Activated naive CD8-positive, alpha-beta T cell treated with anti-CD3 and anti-CD28 coated beads, Interleukin-2, amount 50 U/mL, for 24 hours (primary cell): ENCODE measurements at places on chromosomes 5 and 9.

GRCh38 chr9:120490888-120491595 is 88.9 kb downstream of the CDK5RAP2 start:
- H3K27me3 ChIP-seq = no peaks in the 10 kb centered on the region
- H3K4me3 ChIP-seq = no peak overlapping the region
- no peak for DNase-seq
- H3K36me3 ChIP-seq = peaks cover 45% of the 10 kb centered on the region
- H3K27ac ChIP-seq = no peak overlapping the region

DNA sequence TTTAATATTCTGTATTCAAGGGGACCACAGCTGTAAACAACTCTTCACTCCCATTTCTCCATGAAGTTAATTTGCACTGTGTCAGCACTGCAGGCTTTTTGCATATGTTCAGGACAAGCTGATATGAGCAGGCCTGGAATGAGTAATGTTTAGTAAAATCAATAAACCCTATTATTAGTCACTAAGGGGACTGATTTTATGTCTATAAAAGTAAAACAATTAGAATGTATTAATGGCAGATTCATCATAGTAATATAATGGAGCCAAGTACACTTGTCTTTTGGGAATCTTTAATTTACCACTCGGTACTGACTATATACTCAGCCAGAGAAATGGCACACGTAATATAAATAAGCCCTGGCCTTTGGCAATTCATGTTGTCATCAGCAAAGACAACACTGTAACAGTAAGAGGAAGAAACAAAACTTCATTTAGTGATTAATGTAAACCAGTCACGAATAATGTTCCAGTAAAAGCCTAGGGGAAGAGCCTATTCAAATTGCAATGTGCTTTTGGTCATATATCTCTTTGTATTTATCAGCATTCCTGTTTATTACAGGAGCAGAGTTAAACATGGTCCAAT is 111.6 kb downstream of the ZNF608 start:
- H3K4me3 ChIP-seq = no peak overlapping the region
- no peaks in the 10 kb centered on the region for H3K36me3 ChIP-seq
- no peak overlapping the region for H3K27ac ChIP-seq

DNA sequence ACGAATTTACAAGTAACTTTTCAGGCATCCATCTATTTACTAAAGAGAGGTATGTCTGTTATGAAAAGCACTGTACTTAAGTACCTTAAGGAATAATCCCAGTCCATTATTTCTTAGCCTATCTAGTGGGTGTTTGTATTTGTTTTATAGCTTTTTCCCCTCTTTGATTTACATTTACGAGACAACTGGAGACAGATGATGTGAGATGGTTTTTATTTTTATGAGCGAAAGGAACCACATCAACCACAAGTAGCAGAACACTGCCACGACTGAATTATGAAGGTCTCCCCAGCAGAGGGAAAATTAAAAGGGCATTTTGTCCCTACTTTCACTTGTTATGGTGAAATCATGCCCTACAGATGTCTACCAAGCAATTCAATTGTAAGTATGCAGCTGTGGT is 357.8 kb downstream of the NFIB start:
- H3K36me3 ChIP-seq = no peaks in the 10 kb centered on the region
- no peaks in the 10 kb centered on the region for H3K27me3 ChIP-seq
- no peak overlapping the region for H3K27ac ChIP-seq
- no peak for DNase-seq

DNA sequence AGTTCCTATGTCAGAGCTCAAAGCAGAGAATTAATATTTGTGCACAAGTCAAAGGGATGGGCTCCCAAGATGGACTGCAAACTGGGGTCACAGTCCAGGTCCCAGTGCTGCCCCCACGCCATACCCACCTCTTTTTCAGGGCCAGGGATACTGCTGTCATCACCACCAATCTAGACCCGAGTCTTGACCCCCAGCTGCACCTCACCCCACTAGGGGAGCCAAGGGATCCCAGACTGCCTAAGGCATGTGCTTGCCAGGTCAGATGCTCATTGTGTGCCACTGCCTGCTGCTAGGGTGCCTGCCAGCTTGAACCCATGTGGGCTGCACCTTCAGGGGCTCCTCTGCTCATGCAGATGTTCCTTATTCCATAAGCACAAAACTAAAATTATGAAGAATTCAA is 215.6 kb upstream of the NREP start:
- no peak overlapping the region for H3K27ac ChIP-seq
- peaks cover 5% of the 10 kb centered on the region for H3K27me3 ChIP-seq
- H3K4me1 ChIP-seq = no peaks in the 10 kb centered on the region
- no peak overlapping the region for H3K4me3 ChIP-seq
- no peaks in the 10 kb centered on the region for H3K36me3 ChIP-seq
- DNase-seq = no peak

- H3K27ac ChIP-seq = no peak overlapping the region
- no peak for DNase-seq
- no peaks in the 10 kb centered on the region for H3K36me3 ChIP-seq
- H3K27me3 ChIP-seq = peaks cover 12% of the 10 kb centered on the region
- no peaks in the 10 kb centered on the region for H3K4me1 ChIP-seq
Measured at GRCh38 chr5:69001627-69002026, 92.2 kb upstream of the SLC30A5 start.
